Aortic smooth muscle cell (primary cell): ENCODE measurements at places on chromosomes 12 and 14. TPM values are rescaled to one million over a fixed set of nuclear protein-coding genes. Genes with fewer than 3 reads are reported as not detected.

GPR84 gene
- total RNA-seq: 0.06 TPM in 1 of 2 replicates, not detected in the other

VRTN gene
- not detected in 2 replicates for total RNA-seq

ANGEL1 gene
- 4.8 and 5.0 TPM in 2 replicates for total RNA-seq

ZNF268 gene
- 22.6 and 24.0 TPM in 2 replicates for total RNA-seq

KCNA5 gene
- not detected in 2 replicates for total RNA-seq

USP5 gene
- total RNA-seq: 98.9 and 128 TPM in 2 replicates

FAM186B gene
- total RNA-seq: 0.37 and 0.53 TPM in 2 replicates

SMOC1 gene
- total RNA-seq: 0.19 and 0.40 TPM in 2 replicates

MORN3 gene
- total RNA-seq: 1.4 and 1.5 TPM in 2 replicates

REP15 gene
- 1.3 and 2.7 TPM in 2 replicates for total RNA-seq

KLRB1 gene
- not detected in 2 replicates for total RNA-seq

KRT71 gene
- total RNA-seq: not detected in 2 replicates

TSHR gene
- total RNA-seq: not detected in 2 replicates

ATP5F1B gene
- 616 and 653 TPM in 2 replicates for total RNA-seq

CLMN gene
- under 0.01 and 0.12 TPM in 2 replicates for total RNA-seq

PHC1 gene
- total RNA-seq: 9.6 and 14.7 TPM in 2 replicates

CRIP2 gene
- 141 and 146 TPM in 2 replicates for total RNA-seq

IFNG-AS1 gene
- 0.26 and 0.31 TPM in 2 replicates for total RNA-seq

ST8SIA1 gene
- total RNA-seq: 1.2 and 1.9 TPM in 2 replicates

OTOGL gene
- total RNA-seq: 0.62 and 1.6 TPM in 2 replicates

RNF31 gene
- 31.8 and 33.7 TPM in 2 replicates for total RNA-seq

PCED1B gene
- total RNA-seq: 0.44 and 0.66 TPM in 2 replicates

FICD gene
- total RNA-seq: 13.4 and 24.7 TPM in 2 replicates

ERGIC2 gene
- 75.4 and 93.4 TPM in 2 replicates for total RNA-seq

PMCH gene
- 3.4 TPM in 1 of 2 replicates, not detected in the other for total RNA-seq

TRHDE gene
- under 0.01 TPM in 1 of 2 replicates, not detected in the other for total RNA-seq

PTCSC3 gene
- not detected in 2 replicates for total RNA-seq

AICDA gene
- not detected in 2 replicates for total RNA-seq

LRRC23 gene
- total RNA-seq: 12.4 and 12.7 TPM in 2 replicates

KLHDC1 gene
- total RNA-seq: 2.2 and 3.8 TPM in 2 replicates

OAS2 gene
- total RNA-seq: 11.3 and 12.3 TPM in 2 replicates

TMCC3 gene
- 0.50 and 0.92 TPM in 2 replicates for total RNA-seq

KCNC2 gene
- total RNA-seq: not detected in 2 replicates

MYL6B gene
- total RNA-seq: 93.8 and 98.2 TPM in 2 replicates

PLEKHD1 gene
- total RNA-seq: 0.06 TPM in 1 of 2 replicates, not detected in the other

SMIM41 gene
- 0.06 and 0.13 TPM in 2 replicates for total RNA-seq

TMEM117 gene
- 4.2 and 6.7 TPM in 2 replicates for total RNA-seq

PRKD1 gene
- 16.1 and 18.0 TPM in 2 replicates for total RNA-seq

CMKLR1 gene
- 6.5 and 15.3 TPM in 2 replicates for total RNA-seq

MIPOL1 gene
- total RNA-seq: 10.0 and 12.5 TPM in 2 replicates

DUSP6 gene
- total RNA-seq: 58.1 and 88.6 TPM in 2 replicates

SPIC gene
- not detected in 2 replicates for total RNA-seq

SLC6A12 gene
- 0.12 TPM in 1 of 2 replicates, not detected in the other for total RNA-seq

VTI1B gene
- total RNA-seq: 85.9 and 94.6 TPM in 2 replicates

FOXG1 gene
- not detected in 2 replicates for total RNA-seq

GRIP1 gene
- not detected in 2 replicates for total RNA-seq

RPGRIP1 gene
- total RNA-seq: not detected in 2 replicates

CLEC6A gene
- total RNA-seq: not detected in 2 replicates

GPRC5A gene
- 4.4 and 8.7 TPM in 2 replicates for total RNA-seq

EPYC gene
- total RNA-seq: not detected in 2 replicates

PA2G4 gene
- 129 and 141 TPM in 2 replicates for total RNA-seq

CAPS2 gene
- 11.9 and 15.9 TPM in 2 replicates for total RNA-seq

CABP1 gene
- total RNA-seq: 0.06 and 0.26 TPM in 2 replicates

PRR4 gene
- total RNA-seq: 0.53 and 2.2 TPM in 2 replicates

BCL11B gene
- under 0.01 TPM in 1 of 2 replicates, not detected in the other for total RNA-seq

FSCB gene
- total RNA-seq: not detected in 2 replicates

C1R gene
- 69.8 and 146 TPM in 2 replicates for total RNA-seq

SLC6A15 gene
- total RNA-seq: 0.13 and 0.19 TPM in 2 replicates
